Activated CD4-positive, CD25-positive, alpha-beta regulatory T cell treated with anti-CD3 and anti-CD28 coated beads, Interleukin-2, amount 50 U/mL, for 16 hours (primary cell): ENCODE measurements at places on chromosomes 6 and 20.

- no peak for DNase-seq
Observed at GRCh38 chr6:70838907-70839285, 118.0 kb downstream of the B3GAT2 start.

- DNase-seq = no peak
Observed at GRCh38 chr6:37578104-37578503, 78.4 kb upstream of the CCDC167 start.

- DNase-seq = no peak
Observed at GRCh38 chr6:1917626-1918371, 308.1 kb downstream of the FOXC1 start.

- DNase-seq = no peak
Observed at GRCh38 chr6:81401970-81402690, 350.4 kb downstream of the TENT5A start.

GRCh38 chr6:154457046-154457713 is 53.3 kb downstream of the CNKSR3 start:
- DNase-seq = no peak

DNA sequence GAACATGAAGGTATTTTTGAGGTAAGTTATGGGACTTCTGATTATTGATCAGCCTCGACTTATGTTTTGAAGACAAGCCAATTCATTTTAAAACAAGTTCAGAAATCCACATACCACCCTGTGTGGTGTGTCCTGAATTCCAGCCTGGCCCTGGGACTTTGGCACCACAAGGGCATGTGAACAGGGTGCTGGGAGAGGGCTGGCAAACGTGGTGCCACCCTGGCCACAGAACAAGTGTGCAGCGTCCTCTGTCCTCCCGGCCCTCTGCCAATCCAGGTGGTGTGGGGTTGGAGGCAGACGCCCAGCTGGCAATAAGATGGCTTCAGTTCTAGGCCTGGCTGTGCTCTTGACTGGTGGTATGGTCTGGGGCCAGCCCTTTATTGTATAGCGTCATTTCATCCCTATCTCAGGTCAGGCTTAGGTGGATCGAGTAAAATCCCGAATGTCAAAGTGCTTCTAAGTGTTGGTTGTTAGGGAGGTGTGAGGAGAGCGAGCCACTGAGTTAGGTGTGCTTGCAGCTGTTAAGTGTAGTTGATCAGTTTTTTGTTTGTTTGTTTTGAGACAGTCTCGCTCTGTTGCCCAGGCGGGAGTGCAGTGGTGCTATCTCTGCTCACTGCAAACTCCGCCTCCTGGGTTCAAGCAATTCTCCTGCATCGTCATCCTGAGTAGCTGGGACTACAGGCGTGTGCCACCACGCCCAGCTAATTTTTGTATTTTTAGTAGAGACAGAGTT is 84.2 kb downstream of the RNF144B start:
- DNase-seq = no peak

GRCh38 chr6:43368259-43369160 is 937 bp downstream of the ZNF318 start:
- DNase-seq = no peak

GRCh38 chr20:49775229-49775693 is 37.4 kb upstream of the SLC9A8 start:
- no peak for DNase-seq

- no peak for DNase-seq
Observed at GRCh38 chr6:2976571-2977085, 5.3 kb upstream of the SERPINB6 start.

GRCh38 chr20:59662856-59663512 is 58.6 kb downstream of the PHACTR3 start:
- DNase-seq = no peak

- DNase-seq = no peak
Observed at GRCh38 chr6:169793408-169793807, 42.0 kb downstream of the ERMARD start.

- DNase-seq = no peak
Observed at GRCh38 chr6:5679691-5680090, 327.0 kb downstream of the NRN1 start.

GRCh38 chr6:39327507-39327906 is 5.0 kb upstream of the KCNK16 start:
- no peak for DNase-seq

GRCh38 chr20:33531885-33532284 is 42.0 kb downstream of the CBFA2T2 start:
- no peak for DNase-seq

GRCh38 chr6:6825193-6825784 is 236.8 kb downstream of the LY86 start:
- DNase-seq = no peak

GRCh38 chr6:83884523-83884922 is 25.0 kb downstream of the CYB5R4 start:
- DNase-seq = no peak

- no peak for DNase-seq
Observed at GRCh38 chr6:38460186-38460585, 179.5 kb downstream of the BTBD9 start.

- no peak for DNase-seq
Observed at GRCh38 chr6:36824253-36824652, 15.0 kb downstream of the CPNE5 start.

DNA sequence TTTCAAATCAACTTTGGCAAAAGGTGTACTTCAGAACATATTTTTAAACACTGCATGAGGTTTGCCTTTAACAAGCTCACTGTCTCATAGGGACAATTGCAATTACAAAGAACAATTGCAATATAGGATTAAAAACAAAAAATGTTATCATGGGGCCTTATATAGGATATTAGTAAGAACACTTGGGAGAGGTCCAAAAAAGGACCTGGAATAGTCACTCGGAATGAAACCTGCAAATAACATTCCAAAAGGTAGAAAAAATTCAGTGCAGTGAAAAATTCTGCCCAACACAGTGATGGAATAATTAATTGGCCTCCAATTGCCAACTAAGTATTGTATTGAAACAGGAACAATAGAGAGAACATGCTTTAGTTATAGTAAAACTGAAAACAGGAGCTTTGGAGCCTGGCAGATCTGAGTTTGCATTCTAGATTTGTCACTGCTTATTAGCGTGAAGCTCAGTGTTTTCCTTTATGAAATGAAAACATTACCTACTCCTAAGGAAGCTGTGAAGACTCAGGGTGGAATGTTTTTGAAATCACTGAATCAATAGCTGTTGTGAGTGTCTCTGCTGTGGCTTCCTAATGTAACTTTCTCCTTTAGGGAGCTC is 172.6 kb upstream of the BMP5 start:
- no peak for DNase-seq

DNA sequence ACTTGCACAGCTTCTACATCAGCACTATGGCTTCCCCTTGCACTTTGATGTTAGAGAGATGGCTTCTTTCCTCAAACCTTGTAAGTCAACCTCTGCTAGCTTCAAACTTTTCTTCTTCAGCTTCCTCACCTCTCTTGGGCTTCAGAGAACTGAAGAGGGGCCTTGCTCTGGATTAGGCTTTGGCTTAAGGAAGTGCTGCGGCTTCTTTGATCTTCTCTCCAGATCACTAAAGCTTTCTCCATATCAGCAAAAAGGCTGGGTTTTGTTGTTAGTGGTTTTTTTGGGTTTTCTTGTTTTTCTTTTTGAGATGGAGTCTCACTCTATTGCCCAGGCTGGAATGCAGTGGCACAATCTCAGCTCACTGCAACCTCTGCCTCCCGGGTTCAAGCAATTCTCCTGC is 24.0 kb downstream of the CDK5RAP1 start:
- DNase-seq = no peak

GRCh38 chr6:79168695-79168980 is 65.8 kb downstream of the HMGN3 start:
- DNase-seq = no peak

GRCh38 chr6:56032715-56033260 is 157.4 kb upstream of the BMP5 start:
- no peak for DNase-seq

- DNase-seq = no peak
Observed at GRCh38 chr6:26170951-26171841, 84.0 kb downstream of the HFE start.

- no peak for DNase-seq
Observed at GRCh38 chr6:154487367-154488247, 22.9 kb downstream of the CNKSR3 start.

DNA sequence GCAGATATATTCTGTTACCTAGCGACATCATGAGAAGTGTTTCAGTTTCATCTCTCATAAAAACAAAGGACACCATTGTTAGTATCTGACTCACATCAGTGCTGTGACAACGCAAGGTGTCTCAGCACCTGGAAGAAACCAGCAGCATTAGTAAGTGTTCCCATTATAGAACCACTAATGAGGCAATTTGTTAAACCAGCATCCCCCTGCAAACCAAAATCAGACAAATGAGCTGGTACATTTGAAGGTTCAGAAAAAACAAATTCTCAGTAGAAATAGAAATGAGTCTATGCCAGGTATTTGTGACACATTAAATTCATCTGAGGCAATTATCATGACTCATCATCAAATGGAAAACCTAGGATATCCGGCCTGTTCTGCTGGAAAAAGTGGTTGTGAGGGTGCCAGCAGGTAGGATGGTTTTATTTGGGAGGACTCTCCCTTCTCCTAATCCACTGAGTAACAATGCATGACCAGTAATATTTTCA is 151.7 kb downstream of the TMEM200A start:
- no peak for DNase-seq

DNA sequence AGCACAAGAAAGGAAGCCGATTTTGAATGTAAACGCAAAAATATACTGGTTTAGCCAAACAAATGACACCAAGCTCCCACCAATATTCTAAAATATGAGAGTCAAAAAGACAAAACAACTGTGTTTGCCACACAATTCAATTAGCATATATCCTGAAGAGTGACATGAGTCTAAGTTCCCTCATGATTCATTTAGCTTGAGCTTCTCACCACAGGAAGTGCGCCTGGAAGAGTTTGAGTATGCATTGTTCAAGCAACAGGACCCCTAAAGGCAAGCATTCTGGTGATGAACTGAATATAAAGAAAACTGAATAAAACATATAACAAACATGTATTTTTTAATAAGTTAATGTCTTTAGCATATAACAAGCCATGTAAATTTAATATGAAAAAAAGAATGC is 115.2 kb upstream of the RUNX2 start:
- no peak for DNase-seq

- no peak for DNase-seq
Observed at GRCh38 chr20:62712606-62713005, 4.0 kb downstream of the NTSR1 start.

- DNase-seq = no peak
Observed at GRCh38 chr6:166413491-166413951, 30.8 kb upstream of the MPC1 start.
